Calu3 (cell line): ENCODE measurements at places on chromosomes 12 and 14.
A peak's percentile ranks its signal among the peaks of the same experiment; 100 is the strongest.

DNA sequence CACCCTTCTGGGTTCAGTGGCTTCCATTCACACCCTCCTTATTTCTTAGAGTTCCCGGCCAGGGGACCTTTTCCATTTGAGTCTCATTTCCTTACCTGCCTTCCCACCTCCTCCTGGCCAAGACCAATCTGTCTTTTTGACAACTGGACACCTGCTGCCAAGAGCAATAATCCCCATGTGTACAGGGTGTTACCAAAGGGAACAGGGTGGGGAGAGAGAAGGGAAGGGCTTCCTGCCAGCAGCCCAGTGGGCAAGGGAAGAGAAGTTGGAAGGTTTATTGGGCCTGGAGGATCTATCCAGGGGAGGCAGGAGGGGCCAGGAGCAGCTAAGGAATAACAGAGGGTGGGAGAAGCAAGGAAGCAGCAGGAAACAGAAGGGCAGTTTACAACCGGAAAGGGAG, 346.2 kb downstream of the C12orf75 start:
- DNase-seq, result no peak

DNA sequence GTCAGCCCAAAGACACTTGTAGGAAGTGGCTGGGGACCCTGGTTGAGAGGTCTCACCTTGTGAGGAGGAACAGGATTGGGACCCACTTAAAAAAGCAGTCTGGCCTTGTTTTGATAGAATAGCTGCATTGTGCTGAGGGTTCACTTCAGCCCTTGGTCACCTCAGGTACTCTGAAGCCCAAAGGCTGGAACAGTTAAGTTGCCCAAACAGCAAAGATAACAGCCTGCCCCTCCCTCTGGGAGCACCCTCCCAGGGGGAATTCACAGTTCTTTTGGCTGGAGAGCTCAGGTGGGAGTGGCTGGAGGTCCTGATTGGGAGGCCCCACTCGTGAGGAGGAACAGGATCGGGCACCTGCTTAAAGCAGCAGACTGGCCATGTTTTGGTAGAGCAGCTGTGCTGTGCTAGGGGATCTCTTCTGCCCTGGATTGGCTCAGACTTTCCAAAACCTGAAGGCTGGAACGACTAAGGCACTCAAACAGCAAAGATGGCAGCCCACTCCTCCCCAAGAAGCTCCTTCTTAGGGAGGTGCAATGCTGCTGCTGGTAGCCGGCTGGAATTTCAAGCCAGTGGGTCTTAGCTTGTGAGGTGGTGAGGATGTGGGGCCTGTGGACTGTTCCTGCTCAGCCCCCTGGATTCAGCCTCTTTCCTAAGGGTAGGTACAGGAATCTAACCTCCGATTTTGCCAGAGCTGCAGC, 143.8 kb upstream of the SLC38A2 start:
- no peak for DNase-seq

DNA sequence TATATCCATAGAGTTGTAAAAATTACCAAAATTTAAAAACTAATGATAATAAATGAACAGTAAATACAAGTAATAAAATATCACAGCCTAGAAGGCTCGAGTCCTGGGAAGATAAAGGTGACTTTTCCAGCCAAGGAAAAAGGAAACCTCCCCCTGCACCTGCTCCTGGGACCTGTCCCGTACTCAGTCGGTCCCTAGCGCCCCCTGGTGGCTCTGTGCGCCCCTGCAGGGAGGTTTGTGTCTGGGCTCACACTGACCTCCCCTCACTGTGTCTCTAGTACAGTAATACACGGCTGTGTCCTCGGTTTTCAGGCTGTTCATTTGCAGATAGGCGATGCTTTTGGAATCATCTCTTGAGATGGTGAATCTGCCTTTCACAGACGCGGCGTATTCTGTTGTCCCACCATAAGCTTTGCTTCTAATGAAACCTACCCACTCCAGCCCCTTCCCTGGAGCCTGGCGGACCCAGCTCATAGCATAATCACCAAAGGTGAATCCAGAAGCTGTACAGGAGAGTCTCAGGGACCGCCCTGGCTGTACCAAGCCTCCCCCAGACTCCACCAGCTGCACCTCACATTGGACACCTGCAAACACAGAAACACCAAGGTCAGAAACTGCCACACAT, 1030.4 kb downstream of the TMEM121 start:
- DNase-seq, result peak; percentile 81

- DNase-seq, result no peak
These were observed 186.7 kb downstream of the PLCZ1 start for GRCh38 chr12:18551106-18551505.
